Articular chondrocyte of knee joint (primary cell): ENCODE measurements at places on chromosomes 6 and 20. TPM values are rescaled to one million over a fixed set of nuclear protein-coding genes. Genes with fewer than 3 reads are reported as not detected.

Gene ZNF165
- 0.97 and 1.0 TPM in 2 replicates for total RNA-seq

Gene SLC25A27
- total RNA-seq: 15.4 and 18.9 TPM in 2 replicates

Gene SUMO4
- 3.5 and 4.5 TPM in 2 replicates for total RNA-seq

Gene TMEM217
- total RNA-seq: 2.6 and 3.3 TPM in 2 replicates

Gene SLC22A7
- not detected in 2 replicates for total RNA-seq

Gene MYMX
- total RNA-seq: not detected in 2 replicates

Gene TINAG
- total RNA-seq: 0.13 TPM in 1 of 2 replicates, not detected in the other

Gene SALL4
- total RNA-seq: 0.11 and 0.26 TPM in 2 replicates

Gene ALDH8A1
- total RNA-seq: 0.43 and 0.78 TPM in 2 replicates

Gene OR2H1
- not detected in 2 replicates for total RNA-seq

Gene BACH2
- 0.91 and 1.3 TPM in 2 replicates for total RNA-seq

Gene C6orf58
- not detected in 2 replicates for total RNA-seq

Gene SYCP2
- 2.6 and 2.7 TPM in 2 replicates for total RNA-seq

Gene RIPOR3
- 0.76 and 0.78 TPM in 2 replicates for total RNA-seq

Gene GABRR1
- not detected in 2 replicates for total RNA-seq

Gene HTR1B
- 0.22 TPM in 1 of 2 replicates, not detected in the other for total RNA-seq

Gene ADGRF5
- total RNA-seq: not detected in 2 replicates

Gene SNRPB2
- total RNA-seq: 62.7 and 63.8 TPM in 2 replicates

Gene FOXA2
- not detected in 2 replicates for total RNA-seq

Gene ACTL10
- 1.7 and 2.1 TPM in 2 replicates for total RNA-seq

Gene HLA-DMB
- total RNA-seq: 0.11 TPM in 1 of 2 replicates, not detected in the other

Gene DXO
- 11.6 and 13.0 TPM in 2 replicates for total RNA-seq

Gene STX7
- total RNA-seq: 38.7 and 49.4 TPM in 2 replicates

Gene FUT9
- not detected in 2 replicates for total RNA-seq

Gene BPIFB1
- not detected in 2 replicates for total RNA-seq

Gene FOXF2
- total RNA-seq: 3.8 and 5.7 TPM in 2 replicates

Gene DEF6
- 0.86 and 1.3 TPM in 2 replicates for total RNA-seq
